ENCODE measurements at places on chromosomes 3 and 15.
A peak's percentile ranks its signal among the peaks of the same experiment; 100 is the strongest.

GRCh38 chr15:77019521-77020331 is 24.8 kb downstream of the PSTPIP1 start:
- DNase-seq, result no peak

GRCh38 chr3:157695586-157695985 is 192.4 kb upstream of the VEPH1 start:
- no peak for DNase-seq

DNA sequence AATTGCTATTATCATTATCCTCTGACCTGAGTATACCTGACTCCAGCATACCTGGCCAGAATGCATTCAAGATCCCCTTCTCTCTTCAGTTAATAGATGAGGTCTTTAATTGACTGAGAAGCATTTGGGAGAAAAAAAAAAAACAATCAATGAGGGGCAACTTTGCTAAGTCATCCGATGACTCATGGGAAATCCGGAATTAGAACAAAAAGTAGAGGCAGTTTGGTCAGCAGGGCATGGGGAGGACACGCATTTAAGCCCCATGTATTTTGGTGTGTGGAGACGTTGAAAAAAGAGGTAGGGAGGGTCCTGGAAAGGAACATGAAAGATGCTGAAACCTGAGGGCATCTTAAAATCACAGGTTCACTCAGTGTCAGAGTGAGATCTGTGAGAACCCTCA is 256.2 kb downstream of the RORA start:
- DNase-seq, result no peak

GRCh38 chr3:8724108-8724752 is 9.4 kb upstream of the CAV3 start:
- no peak for DNase-seq

DNA sequence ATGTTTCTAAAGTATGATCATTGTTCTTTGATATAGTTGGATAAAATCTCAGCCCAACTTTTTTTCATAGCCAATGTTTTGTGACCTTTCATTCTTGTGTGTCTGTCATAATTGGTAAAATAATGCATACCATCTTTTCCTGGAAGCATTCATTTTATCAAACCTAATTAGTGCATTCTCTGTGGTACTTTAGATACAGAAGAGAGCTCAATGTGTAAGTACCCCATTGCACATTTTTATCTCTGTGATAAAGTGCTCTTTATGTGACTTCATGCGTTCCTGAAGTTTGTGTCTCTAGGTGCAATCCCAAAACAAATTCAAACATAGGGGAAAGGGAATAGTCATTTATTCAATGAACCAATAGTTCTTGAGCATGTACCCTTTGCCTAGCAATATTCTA is 628.5 kb downstream of the GBE1 start:
- DNase-seq, result no peak

GRCh38 chr3:161489395-161489794 is 7.2 kb upstream of the OTOL1 start:
- no peak for DNase-seq

- DNase-seq, result no peak
Observed at GRCh38 chr3:194514626-194515025, 27.8 kb upstream of the ATP13A3 start.

DNA sequence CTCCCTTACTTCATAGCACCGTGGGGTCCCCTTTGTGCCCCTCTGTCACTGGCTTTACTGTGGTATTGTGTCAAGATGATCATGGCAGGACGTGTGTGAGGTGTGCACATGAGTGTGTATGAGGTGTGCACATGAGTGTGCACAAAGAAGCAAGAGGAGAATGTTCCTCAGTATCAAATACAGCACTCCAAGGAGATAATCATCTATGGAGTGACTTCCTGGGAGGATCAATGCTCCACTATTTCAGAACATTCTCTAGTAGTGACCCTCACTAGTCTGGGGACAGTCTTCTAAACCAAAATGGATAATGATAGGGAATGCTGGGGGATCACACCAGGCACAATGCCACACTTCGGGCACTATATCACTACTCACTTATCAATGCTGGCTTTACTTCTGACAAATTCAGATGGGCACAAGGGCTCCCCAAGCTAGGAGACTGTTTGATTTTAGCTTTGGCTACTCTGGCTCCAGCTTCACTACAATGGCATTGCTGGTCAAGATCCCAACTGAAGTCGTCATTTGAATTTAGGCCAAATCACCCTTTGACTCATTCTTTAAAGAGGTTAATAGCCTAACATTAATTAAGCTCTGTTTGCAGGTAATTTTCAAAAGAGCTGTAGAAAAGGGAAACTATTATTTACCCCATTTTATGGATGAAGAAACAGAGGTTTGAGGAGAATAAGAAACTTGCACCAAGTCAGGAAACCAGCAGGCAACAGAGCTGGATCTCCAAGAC is 124.1 kb downstream of the THRB start:
- DNase-seq, result no peak

DNA sequence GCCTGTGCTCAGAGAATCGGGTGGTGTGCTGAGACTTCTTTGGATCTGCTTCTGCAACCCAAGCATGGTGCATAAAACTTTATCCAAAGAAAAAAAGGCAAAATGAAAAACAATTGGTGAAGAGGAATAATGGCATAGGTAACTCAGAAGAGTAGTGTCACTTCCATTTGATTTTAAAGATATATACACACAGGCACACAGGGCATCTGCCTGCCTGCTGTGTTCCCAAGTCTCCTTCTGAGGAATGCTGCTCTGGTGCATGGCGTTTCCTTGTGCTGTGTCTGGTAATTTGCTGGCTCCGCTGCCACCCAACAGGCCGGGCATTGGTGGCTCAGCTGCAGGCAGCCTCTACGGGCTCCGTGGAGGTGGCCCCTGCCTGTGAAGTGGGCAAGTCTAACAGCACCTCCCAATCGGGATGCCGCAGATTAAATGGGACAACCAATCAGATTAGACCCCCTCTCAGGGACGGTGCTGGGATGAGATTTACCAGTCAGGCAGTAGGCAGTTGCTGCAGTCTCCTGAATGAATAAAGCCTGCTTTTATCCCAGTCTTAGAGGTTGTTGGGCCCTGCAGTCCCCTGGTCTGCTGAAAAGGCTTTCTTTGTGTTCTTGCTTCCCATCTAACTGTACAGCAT is 253.7 kb upstream of the RASGRP1 start:
- DNase-seq, result peak; percentile 92

- DNase-seq, result no peak
Observed at GRCh38 chr3:129593230-129593594, 13.3 kb downstream of the PLXND1 start.

DNA sequence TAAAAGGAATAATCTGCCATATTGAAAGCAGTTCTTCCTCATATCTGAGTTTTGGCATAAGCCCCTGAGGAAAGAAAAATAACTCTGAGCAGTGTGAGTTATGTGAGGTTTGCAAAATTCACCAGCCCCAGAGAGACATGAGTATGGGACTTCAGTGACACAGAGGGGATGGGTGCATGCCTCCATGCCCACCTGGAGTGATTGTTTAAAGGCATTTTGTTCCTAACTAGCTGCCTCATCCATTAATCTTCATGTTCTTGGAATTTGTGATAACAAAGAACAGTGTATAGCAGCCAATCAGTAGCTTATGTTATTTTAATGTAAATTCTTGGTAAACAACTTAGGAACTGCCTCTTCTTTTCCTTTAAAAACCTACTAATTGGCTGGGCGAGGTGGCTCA is 11.1 kb upstream of the ESYT3 start:
- no peak for DNase-seq

DNA sequence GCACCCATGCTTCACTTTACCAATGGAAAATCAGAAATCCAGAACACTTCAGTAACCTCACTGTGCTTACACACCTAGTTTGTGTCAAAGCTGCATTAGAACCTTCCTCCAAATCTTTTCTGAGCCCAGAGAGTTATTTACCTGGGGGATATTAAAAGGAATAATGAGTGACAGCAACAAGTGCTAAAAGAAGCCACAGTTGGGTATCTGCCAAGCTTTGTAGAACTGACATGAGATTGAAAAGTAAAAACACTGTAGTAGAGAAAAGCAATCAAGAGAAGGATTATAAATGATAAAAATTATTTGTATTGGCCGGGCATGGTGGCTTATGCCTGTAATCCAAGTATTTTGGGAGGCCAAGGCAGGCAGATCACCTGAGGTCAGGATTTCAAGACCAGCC is 8.8 kb upstream of the TBC1D23 start:
- DNase-seq, result peak; percentile 57

DNA sequence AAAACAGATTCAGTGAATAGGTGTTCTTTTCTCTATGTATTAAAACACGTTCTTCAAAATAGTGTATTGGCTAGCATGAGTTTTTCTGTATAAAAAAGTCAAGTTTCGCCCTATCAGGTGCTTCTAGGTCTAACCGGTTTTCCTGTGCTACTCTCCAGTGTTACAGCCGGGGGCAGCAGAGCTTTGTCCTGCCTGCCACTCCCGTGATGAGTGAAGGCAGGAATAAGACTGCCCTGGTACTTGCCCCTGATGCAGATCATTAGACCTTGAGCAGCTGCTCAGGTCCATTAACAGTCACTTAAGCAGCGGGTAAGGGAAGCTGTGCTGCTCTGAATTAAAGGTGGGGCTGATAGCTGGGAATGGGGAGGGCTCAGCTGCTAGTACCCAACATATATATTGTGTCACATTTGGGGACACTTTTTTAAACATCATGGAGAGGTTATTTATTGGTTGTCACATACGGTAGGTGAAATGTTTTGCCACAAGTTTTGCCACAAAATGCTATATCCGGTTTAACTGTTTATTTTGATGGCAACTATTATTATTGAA is 1.3 kb upstream of the UNC13C start:
- peak; percentile 19 for DNase-seq

- no peak for DNase-seq
Observed at GRCh38 chr3:13700362-13700761, 151.4 kb downstream of the FBLN2 start.

- DNase-seq, result no peak
Observed at GRCh38 chr3:87627316-87627715, 350.9 kb upstream of the POU1F1 start.

GRCh38 chr3:78741066-78741645 is 1026.6 kb downstream of the ROBO1 start:
- DNase-seq, result no peak

- DNase-seq, result no peak
Observed at GRCh38 chr3:64865839-64866570, 178.2 kb upstream of the ADAMTS9 start.

- DNase-seq, result peak; percentile 65
Observed at GRCh38 chr3:140850210-140850955, 91.3 kb upstream of the SLC25A36 start.

DNA sequence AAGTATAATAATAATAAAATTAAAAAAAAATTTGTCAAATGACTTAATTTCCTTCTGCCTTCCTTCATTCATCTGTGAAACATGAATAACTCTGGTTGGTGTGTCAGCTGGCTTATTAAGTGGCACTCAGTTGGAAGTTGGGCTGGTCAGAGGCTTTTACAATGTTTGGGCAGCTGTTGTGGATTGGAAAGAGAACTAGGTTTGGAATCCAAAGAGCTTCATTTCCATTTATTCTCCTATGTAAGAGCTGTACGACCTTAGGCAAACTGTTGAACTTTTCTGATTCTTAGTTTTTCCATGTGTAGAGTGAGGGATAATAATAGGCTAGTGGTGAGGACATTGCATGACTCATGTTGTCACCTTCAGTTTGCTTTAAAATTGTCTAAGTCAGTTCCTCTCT is 606.7 kb downstream of the PDCD6IP start:
- peak; percentile 80 for DNase-seq

GRCh38 chr3:34073111-34073510 is 274.7 kb downstream of the PDCD6IP start:
- no peak for DNase-seq

- peak; percentile 24 for DNase-seq
Observed at GRCh38 chr3:45236964-45237363, 10.9 kb upstream of the TMEM158 start.
